ENCODE measurements at places on chromosomes 1 and 21.
A peak's percentile ranks its signal among the peaks of the same experiment; 100 is the strongest.

DNA sequence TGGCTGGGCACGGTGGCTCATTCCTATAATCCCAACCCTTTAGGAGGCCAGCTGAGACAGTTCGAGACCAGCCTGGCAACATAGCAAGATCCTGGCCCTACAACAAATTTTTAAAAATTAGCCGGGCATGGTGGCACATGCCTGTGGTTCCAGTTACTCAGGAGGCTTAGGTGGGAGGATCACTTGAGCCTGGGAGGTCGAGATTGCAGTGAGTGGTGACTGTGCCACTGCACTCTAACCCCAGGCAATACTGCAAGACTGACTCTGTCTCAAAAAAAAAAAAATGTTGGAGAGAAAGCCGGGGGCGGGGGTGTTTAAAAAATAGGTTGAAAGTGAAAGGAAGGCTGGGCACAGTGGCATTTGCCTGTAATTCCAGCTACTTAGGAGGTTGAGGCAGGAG lies 16.5 kb downstream of the CLDN19 start:
- DNase-seq, result no peak

DNA sequence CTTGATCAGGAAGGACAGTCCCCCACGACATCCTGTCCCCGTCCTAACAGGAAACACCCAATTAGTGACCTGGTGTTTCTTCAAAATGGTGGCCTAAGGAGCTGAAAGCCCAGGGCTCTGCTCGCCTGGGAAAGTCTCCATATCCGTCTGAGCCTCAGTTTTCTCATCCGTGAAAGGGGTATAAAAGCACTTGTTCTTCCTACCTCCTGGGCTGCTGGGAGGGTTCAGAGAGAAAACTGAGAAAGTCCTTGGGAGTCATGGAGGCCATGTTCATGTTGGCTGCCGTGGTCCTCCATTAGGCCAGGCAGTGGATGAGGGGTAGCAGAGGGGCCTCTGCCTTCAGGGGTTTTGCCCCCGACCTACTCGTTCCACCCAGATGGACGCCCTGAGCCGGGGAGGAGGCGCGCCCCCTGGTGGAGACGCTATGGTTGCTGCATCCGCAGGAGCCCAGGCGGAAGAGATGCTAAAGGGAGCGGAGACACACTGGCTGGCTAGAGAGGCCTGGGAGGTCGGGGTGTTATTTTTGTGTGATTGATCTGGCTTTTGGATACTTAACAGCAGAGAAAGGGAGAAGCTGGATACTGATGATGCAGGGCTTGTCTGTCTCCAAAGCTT lies 113.5 kb downstream of the PRDM2 start:
- no peak for DNase-seq

- no peak for DNase-seq
These were observed 174.2 kb downstream of the PTPRU start for GRCh38 chr1:29410476-29410875.

GRCh38 chr1:31198600-31198999 lies 41.1 kb downstream of the NKAIN1 start:
- DNase-seq, result no peak

GRCh38 chr1:235865565-235866204 lies 1.0 kb downstream of the LYST start:
- no peak for DNase-seq

DNA sequence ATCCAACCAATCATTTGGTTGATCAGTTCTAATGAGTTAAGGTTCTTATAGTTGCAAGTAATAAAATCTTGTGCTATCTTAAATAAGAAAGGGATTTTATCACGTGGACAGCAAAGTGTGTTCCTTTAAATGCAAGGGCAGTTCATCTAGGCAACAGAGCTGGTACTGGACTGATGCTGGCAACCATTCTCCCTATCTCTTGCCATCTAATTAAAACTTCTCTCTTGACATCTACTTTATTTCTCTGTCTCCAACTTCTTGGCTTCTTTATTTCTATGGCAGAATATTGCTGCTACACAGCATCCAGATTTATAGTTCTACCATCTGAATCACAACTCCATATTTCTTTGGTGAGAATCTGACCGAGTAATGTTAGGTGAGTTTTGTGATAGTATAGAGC lies 115.2 kb upstream of the CACYBP start:
- DNase-seq, result no peak

GRCh38 chr1:111967067-111967690 lies 22.3 kb downstream of the KCND3 start:
- no peak for DNase-seq

- no peak for DNase-seq
These were observed 12.7 kb downstream of the DHX9 start for GRCh38 chr1:182851825-182852224.

DNA sequence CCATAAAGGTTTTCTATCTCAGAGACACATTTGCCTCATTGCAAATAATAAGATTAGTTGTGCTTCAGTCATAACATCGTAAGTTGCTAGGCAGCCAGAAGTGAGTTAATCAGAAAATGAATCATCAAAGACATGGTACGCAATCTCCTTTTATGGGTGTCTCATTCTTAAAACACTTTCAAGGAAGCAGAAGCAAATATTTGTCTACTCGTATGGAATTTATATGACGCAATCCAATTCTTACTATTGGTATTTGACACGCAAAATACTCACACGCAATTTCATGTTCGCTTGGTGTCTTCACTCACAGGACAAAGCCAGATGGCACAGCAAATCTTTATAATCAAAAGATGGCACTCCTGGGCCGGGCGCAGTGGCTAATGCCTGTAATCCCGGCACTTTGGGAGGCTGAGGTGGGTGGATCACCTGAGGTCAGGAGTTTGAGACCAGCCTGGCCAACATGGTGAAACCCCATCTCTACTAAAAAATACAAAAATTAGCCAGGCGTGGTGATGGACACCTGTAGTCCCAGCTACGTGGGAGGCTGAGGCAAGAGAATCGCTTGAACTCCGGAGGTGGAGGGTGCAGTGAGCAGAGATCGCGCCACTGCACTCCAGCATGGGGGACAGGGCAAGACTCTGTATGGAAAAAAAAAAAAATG lies 56.4 kb downstream of the HLCS start:
- peak; percentile 99 for DNase-seq

GRCh38 chr1:38699330-38700076 lies 160.1 kb downstream of the RRAGC start:
- no peak for DNase-seq

- DNase-seq, result no peak
These were observed 60.0 kb downstream of the SLC19A1 start for GRCh38 chr21:45481977-45482898.

GRCh38 chr1:175493321-175494010 lies 249.9 kb downstream of the TNR start:
- no peak for DNase-seq

- DNase-seq, result no peak
These were observed 224.8 kb upstream of the B3GALT2 start for GRCh38 chr1:193411215-193411614.

DNA sequence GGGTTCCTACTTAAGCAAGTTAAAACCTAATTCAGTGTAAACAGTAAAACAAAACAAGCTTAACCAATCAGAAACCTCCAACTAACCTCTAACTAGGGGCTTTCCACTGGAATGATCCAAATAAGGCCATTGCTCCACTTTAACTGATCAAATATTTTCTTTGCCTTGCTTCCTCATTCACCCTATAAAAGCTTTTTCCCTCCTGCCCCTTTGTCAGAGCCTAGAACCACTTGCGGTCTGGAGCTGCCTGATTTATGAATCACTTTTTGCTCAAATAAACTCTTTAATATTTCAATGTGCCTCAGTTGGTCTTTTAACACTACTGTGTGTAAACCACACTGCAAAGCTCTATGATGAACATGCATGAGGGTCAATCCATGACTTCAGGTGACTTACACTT lies 4.5 kb upstream of the FAM89A start:
- no peak for DNase-seq

DNA sequence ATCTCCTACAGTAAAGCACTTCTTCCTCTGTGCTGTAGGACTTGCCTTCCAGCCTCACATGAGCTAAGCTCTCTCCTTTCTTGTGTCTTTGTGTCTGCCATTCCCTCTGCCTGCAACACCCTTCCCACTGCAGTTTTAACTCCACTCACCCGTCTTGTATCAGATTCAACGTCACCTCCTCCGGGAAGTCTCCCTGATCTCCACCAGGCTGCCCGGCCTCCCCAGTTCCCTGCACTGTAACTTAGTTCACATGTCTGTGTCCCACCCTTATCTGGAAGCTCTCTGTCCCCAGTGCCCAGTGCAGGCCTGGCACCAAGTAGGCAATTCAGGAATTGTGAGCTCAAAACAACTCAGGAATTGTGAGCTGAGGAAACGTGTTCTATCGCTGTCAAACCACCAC lies 96.4 kb downstream of the GLIS1 start:
- DNase-seq, result no peak

DNA sequence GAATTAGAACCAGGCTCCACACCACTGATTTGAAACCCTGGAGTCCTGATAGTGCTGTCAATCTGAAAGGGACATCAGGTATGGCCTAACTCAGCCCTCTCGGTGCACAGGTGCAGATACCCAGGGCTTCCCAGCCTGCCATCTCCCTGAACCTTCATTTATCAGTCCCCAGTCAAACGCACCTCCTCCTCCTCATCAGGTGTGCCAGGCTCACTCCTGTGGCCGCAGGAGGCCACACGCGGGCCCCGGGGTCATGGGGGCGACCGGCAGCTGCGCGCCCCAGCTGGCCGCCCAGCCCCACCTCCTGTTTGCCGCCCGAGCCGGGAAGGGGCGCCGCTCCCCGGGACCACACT lies 572 bp downstream of the FUCA1 start:
- no peak for DNase-seq

DNA sequence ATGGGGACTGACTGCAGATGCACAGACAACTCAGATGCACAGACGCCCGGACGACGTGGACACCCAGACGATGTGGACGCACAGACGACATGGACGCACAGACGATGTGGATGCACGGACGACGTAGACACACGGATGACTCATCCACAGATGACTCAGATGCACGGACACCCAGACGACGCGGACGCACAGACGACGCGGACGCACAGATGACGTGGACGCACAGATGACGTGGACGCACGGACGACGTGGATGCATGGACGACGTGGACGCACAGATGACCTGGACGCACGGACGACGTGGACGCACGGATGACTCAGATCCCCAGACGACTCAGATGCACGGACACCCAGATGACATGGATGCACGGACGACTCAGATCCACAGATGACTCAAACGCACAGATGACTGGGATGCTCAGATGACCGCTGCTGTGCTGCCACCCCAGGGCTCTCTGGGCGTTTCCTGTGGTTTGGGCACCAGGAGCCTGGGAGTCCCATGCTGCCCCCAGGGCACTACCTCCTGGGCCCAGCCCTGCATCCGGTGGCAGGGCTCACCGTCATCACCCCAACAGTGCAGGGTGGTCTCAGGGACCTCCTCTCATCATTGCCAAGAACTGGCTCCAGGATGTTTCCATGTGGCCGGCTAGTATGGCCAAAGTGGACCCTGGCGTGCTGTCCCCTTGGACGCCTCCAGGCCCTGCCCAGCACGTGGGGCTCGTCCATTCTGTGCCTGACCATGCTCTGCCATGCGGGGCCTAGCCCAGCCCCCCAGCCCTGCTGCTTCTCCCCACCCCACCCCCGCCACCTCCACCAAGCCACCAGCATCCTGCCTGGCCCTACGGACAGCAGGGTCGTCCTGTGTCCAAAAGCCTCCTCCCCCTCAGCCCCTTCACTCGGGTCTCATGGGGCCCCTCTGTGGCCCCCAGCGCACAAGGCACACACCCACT lies 14.0 kb downstream of the FAAP20 start:
- peak; percentile 77 for DNase-seq

DNA sequence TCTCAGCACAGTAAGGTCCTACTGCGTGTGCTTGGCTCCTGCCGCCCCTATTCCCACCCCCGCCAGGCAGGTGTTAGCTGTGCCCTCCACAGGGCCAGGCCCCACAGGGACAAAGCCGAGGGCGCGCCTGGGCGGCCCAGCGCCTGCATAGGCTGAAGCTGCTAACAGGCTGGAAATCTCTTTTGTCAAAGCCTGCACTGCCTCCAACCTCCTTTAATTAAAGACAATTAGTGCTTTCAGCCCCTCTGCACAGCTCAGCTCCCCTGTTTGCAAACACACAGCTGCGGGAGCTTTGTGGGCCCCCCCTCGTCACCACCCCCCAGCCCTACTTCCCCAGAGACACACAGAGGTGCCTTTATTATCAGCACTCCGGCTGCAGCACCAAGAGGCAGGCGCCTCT lies 95.9 kb downstream of the EPHB2 start:
- DNase-seq, result no peak

DNA sequence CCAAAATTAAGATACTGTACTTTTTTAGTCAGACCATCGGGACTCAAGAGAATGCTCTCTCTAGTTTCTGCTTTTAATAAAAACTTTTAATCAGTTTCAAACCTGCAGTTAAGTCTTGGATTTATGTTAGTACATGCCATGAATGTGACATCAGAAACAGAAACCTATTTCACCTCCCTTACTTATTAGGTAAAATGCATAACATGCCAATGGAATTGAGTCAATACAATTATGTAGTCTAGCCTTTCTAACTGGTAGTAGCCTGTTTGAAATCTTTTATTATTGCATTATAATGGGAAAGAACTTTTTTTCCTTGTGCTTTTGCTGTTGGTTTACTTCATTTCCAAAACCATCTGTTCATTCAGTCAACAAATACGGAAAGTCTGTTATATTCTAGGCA lies 4.8 kb downstream of the PHACTR4 start:
- no peak for DNase-seq

GRCh38 chr1:27656157-27656893 lies 15.7 kb downstream of the IFI6 start:
- peak; percentile 53 for DNase-seq

DNA sequence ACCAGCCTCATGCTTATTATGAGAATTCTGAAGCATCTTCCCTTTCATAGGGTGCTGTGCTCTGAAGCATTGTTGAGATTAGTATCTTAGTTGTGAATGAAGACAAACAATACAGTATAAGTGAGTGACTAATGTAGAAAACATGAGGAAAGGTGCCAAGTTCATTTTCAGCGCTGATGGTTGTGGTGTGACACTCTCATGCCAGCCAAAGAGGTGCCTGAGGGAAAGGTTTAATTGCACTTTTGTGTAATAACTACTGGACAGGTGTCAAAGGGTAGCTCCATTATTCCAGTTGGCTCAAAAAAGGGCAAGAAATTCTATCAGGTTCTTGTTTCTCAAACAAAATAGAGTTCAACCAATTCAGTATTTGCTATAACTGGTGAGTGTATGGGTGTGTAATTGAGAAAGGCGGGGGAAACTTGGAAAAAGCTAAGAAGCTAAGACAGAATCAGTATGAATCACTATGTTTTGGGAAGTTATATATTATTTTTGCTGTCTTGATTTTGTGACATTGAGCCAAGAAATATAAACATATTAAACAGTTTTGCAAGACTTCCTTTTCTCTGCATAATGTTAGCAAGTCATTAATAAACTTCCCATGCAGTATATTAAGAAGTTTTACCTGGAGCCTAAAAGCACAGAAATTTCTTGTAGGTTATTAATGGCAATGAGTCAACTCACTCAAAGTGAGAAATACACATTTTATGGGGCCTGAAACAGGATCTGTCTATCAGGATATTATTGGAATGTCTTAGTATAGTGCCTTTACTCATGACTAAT lies 31.8 kb downstream of the KCNK2 start:
- DNase-seq, result peak; percentile 25

All from RKO (cell line).